ENCODE measurements at places on chromosomes 2 and 18. TPM values are rescaled to one million over a fixed set of nuclear protein-coding genes. Genes with fewer than 3 reads are reported as not detected.

- no peak for DNase-seq
- H3K27me3 ChIP-seq: no peaks in the 10 kb centered on the region
- no peak overlapping the region for H3K4me3 ChIP-seq
- no peaks in the 10 kb centered on the region for H3K36me3 ChIP-seq
- H3K27ac ChIP-seq: no peak overlapping the region
Observed at GRCh38 chr18:47215554-47216138, 35.8 kb downstream of the SKOR2 start.

Gene INPP5D
- total RNA-seq: 21.7 TPM

Gene BOD1L2
- total RNA-seq: not detected

Gene LYPD1
- not detected for total RNA-seq

Gene ABCA12
- not detected for total RNA-seq

GRCh38 chr2:62415019-62415431 lies 91.0 kb downstream of the TMEM17 start:
- no peak for DNase-seq
- H3K4me3 ChIP-seq: no peak overlapping the region
- H3K27ac ChIP-seq: no peak overlapping the region

GRCh38 chr2:110105608-110106467 lies 9.8 kb downstream of the MALL start:
- peak overlapping the region; percentile 71 for H3K27ac ChIP-seq
- H3K4me1 ChIP-seq: peaks cover 31% of the 10 kb centered on the region
- no peaks in the 10 kb centered on the region for H3K36me3 ChIP-seq
- no peaks in the 10 kb centered on the region for H3K27me3 ChIP-seq
- peak overlapping the region; percentile 13 for H3K4me3 ChIP-seq
- no peak for DNase-seq

DNA sequence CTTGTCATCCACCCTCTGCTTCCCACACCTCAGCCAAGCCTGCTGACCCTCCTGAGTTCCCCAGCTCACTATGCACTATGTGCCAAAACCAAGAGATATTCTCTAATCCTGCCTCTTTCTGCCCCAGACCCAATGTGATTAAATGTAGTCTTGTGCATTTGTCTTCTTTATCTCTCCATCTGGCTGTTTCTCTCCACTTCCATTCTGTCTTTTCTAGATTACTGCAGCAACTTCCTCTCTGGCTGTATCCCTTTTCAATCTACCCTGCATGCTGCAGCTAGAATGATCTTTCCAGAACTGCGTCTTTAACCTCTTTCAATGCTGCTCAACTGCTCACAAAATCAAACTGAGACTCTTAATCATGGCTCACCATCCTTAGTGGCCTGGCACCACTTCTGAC lies 164.1 kb downstream of the GALNT14 start:
- H3K4me1 ChIP-seq: no peaks in the 10 kb centered on the region
- H3K27me3 ChIP-seq: no peaks in the 10 kb centered on the region
- no peak for DNase-seq
- no peak overlapping the region for H3K27ac ChIP-seq

- no peak overlapping the region for H3K4me3 ChIP-seq
- H3K36me3 ChIP-seq: peaks cover 23% of the 10 kb centered on the region
- H3K27me3 ChIP-seq: no peaks in the 10 kb centered on the region
- DNase-seq: no peak
- H3K27ac ChIP-seq: no peak overlapping the region
- no peaks in the 10 kb centered on the region for H3K4me1 ChIP-seq
Observed at GRCh38 chr2:85844486-85844885, 44.3 kb downstream of the ST3GAL5 start.

Gene MC4R
- total RNA-seq: not detected

DNA sequence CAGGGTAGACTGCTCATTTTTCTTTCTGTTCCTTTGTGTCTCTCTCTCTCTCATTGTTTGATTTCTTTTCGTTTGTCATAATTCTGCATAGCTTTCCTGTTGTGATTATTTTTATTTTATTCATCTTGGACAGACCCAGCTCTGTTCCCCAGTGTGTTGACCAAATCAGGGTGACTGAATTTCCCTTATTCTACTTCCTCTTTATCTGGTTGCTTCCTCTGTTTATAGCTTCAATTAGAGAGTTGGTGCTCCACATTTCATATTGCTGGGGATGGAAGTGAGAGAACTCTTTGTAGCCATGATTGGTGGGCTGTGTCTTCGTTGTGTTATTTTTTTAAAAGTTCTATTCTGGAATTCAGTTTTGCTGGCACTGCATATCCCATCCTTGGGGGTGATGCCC lies 19.1 kb downstream of the PROKR1 start:
- no peaks in the 10 kb centered on the region for H3K36me3 ChIP-seq
- no peak overlapping the region for H3K27ac ChIP-seq
- H3K27me3 ChIP-seq: no peaks in the 10 kb centered on the region
- H3K4me1 ChIP-seq: no peaks in the 10 kb centered on the region

GRCh38 chr2:148979919-148980277 lies 58.6 kb upstream of the LYPD6B start:
- H3K27me3 ChIP-seq: no peaks in the 10 kb centered on the region
- no peaks in the 10 kb centered on the region for H3K36me3 ChIP-seq
- no peaks in the 10 kb centered on the region for H3K4me1 ChIP-seq
- H3K27ac ChIP-seq: no peak overlapping the region
- no peak for DNase-seq

Gene ICA1L
- 0.43 TPM for total RNA-seq

DNA sequence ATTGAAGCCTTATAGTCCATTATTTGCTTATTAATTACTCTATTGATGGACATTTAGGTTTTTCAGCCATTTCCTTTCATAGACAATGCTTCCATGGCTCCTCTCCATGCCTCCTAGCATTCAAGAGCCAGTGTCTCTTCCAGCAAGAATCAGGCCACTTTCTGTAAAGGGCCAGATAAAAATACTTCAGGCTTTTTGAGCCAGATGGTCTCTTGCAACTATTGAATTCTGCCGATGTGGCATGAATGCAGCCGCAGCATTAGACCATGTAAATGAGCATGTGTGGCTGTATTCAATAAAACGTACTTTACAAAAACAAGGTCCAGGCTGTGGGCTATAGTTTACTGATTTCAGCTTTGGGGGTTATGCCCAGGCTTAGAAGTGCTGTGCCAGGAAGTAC lies 38.5 kb downstream of the TRAF3IP1 start:
- no peaks in the 10 kb centered on the region for H3K4me1 ChIP-seq
- peaks cover 18% of the 10 kb centered on the region for H3K36me3 ChIP-seq
- no peaks in the 10 kb centered on the region for H3K27me3 ChIP-seq
- H3K4me3 ChIP-seq: no peak overlapping the region
- DNase-seq: no peak

GRCh38 chr2:177268901-177269300 lies 4.4 kb upstream of the NFE2L2 start:
- H3K4me1 ChIP-seq: peaks cover 5% of the 10 kb centered on the region
- no peaks in the 10 kb centered on the region for H3K36me3 ChIP-seq
- no peak overlapping the region for H3K27ac ChIP-seq
- no peak for DNase-seq

DNA sequence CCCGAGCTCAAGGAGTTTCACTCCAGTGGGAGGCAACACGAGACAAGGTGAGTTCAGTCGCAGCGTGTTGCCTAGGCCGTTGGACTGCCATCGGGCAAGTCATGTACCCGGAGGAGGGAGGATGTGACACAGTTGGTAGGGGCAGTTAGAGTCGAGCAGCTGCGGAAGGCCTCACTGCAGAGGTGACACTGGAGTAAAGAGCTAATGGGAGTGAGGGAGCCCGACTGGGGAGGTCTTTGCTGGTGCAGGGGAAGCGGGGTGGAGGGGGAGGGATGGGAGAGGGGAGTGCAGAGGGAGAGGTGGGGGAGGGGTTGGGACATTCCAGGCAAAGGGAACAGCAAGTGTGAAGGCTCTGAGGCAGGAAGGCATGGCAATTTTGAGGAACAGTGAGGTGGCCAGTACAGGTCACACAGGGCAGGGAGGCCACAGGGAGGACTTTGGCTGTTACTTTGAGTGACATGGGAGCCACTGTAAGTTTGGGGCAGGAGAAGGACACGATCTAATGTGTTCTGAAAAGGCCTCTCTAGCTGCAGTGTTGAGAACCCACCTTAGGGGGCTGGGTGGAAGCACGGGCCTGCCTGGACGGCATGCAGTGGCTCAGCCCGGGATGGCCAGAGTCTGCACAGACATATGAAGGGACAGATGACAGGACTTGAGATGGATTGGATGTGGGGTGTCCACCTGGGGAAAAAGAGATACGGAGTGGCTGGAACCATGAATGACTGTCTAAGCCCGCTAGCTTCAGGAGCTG lies 61.1 kb downstream of the KCNF1 start:
- H3K4me1 ChIP-seq: no peaks in the 10 kb centered on the region
- no peak for DNase-seq
- H3K4me3 ChIP-seq: no peak overlapping the region
- no peak overlapping the region for H3K27ac ChIP-seq
- no peaks in the 10 kb centered on the region for H3K36me3 ChIP-seq

Gene MC2R
- not detected for total RNA-seq

GRCh38 chr2:166239548-166239947 lies 111.7 kb upstream of the SCN1A start:
- H3K27ac ChIP-seq: no peak overlapping the region
- DNase-seq: no peak
- H3K27me3 ChIP-seq: no peaks in the 10 kb centered on the region
- no peaks in the 10 kb centered on the region for H3K4me1 ChIP-seq
- H3K4me3 ChIP-seq: no peak overlapping the region

Gene KCNS3
- total RNA-seq: 6.7 TPM

DNA sequence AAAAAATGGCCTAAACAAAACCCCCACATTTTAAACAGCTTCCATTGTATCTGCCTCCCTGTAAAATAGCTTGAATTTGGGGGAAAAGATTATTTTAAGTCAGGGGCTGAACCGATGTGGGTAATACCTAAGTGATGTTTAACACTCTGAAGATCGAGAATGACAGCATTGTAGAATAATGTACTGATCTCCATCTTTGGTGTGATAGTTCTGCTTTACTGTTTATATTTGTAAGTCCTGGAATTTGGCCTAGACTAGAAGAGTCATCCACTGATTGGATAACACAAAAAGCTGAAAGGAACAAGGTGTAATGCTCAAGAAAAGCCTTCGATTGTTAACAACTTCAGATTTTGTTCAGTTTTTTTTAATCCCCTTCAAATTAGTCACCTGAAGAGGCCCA lies 53.8 kb upstream of the CCDC68 start:
- H3K27ac ChIP-seq: no peak overlapping the region
- H3K27me3 ChIP-seq: no peaks in the 10 kb centered on the region
- no peak for DNase-seq
- H3K4me3 ChIP-seq: no peak overlapping the region

DNA sequence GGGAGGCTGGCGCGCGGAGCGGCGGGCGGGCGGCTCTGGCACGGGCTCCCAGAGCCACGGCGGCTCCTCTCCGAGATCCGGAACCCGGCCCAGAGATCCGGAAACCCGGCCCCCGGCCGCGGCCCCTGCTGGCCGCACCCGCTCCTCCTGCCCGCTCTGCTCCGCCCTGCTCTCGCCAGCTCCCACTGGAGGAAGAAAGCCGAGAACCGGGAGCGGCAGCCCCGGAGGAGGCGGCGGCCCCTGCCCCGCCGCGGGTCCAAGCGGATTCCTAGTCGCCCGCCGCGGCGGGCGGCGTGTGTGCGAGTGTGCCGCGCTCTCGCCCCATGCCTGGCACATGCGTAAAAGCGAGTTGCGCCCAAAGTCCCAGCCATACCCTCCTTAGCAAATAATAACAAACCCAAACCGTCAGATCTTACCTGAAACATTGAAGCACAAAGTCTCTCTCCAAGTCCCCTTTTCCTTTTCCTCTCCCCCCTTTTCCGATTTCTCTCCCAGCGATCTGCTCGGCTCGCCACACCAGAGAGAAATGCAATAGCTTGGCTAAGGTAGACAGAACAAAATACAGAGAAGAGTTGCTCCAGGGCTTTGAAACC lies 108.7 kb upstream of the KCTD1 start:
- DNase-seq: no peak
- peak overlapping the region; percentile 97 for H3K4me3 ChIP-seq
- H3K27me3 ChIP-seq: no peaks in the 10 kb centered on the region
- H3K27ac ChIP-seq: peak overlapping the region; percentile 87
- H3K4me1 ChIP-seq: peaks cover 14% of the 10 kb centered on the region
- no peaks in the 10 kb centered on the region for H3K36me3 ChIP-seq

Gene FSIP2
- under 0.01 TPM for total RNA-seq

DNA sequence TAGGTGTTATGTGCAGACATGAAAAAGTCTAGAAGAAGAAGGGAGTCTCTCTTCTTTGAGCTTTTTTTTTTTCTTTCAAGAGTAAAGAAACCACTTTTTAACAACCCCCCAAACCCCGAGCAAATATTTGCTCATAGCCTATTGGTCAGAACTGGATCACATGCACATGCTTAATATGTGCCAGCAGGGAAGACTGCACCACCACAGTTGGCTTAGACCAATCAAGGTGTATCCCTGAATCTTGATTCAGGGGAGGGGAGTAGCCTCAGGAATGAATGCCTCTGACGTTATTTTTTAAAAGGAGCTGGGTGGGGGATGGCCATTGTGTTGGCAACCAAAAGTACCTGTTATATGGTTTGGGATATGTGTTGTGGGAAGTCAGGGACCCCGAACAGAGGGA lies 171.4 kb upstream of the NABP1 start:
- H3K4me1 ChIP-seq: no peaks in the 10 kb centered on the region
- H3K4me3 ChIP-seq: no peak overlapping the region
- DNase-seq: no peak

- H3K4me1 ChIP-seq: no peaks in the 10 kb centered on the region
- no peak overlapping the region for H3K27ac ChIP-seq
- H3K27me3 ChIP-seq: no peaks in the 10 kb centered on the region
Observed at GRCh38 chr2:181655519-181655918, 1.4 kb downstream of the CERKL start.

Gene PSME4
- 14.9 TPM for total RNA-seq

Gene DSG2
- total RNA-seq: 10.5 TPM

DNA sequence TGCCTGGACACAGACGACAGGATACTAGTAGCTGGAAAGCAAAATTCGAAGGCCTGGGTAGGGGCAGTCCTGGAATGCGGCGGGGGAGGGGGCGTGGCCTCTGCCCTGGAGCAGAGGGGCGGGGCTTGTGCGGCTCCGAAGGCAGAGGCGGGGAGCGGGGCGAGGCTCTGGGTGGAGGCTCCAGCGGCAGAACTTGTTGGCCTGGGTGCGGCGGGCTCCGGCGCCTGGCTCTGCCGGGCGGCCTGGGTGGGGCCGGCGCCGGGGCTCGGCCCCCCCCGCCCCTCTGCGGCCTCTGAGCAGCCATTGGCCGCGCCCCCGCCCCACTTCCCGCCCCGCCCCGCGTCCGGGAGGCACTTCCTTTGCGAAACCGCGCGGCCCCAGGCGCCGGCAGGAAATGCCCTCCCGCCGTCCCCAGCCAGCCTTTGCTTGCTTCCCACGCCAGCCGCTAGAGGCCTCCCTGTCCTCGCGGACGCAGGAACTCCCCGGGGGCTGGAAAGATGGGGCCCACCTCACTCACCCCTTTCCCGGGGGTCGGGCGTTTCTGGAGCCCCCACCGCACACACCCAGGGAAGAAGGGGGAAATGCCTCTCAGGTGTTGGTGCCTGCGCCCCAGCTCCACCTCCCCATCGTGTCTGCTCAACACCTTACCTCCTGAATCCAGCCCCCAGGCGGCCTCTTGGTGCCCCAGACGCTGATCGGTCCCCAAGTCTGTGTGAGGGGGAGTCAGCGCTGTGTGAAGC lies 6.7 kb downstream of the CTDSP1 start:
- H3K36me3 ChIP-seq: peaks cover 33% of the 10 kb centered on the region
- peak overlapping the region; percentile 56 for H3K4me3 ChIP-seq
- H3K4me1 ChIP-seq: peaks cover 8% of the 10 kb centered on the region
- DNase-seq: peak; percentile 85
- peak overlapping the region; percentile 88 for H3K27ac ChIP-seq

GRCh38 chr18:76447258-76447890 lies 47.7 kb downstream of the ZNF516 start:
- H3K36me3 ChIP-seq: peaks cover 6% of the 10 kb centered on the region
- no peak overlapping the region for H3K4me3 ChIP-seq
- H3K27ac ChIP-seq: peak overlapping the region; percentile 9
- no peak for DNase-seq

- no peaks in the 10 kb centered on the region for H3K4me1 ChIP-seq
- H3K27ac ChIP-seq: no peak overlapping the region
- H3K36me3 ChIP-seq: no peaks in the 10 kb centered on the region
- no peak for DNase-seq
Observed at GRCh38 chr2:133885847-133886246, 317.6 kb upstream of the NCKAP5 start.
